ENCODE measurements at places on chromosomes 3 and 15.

DNA sequence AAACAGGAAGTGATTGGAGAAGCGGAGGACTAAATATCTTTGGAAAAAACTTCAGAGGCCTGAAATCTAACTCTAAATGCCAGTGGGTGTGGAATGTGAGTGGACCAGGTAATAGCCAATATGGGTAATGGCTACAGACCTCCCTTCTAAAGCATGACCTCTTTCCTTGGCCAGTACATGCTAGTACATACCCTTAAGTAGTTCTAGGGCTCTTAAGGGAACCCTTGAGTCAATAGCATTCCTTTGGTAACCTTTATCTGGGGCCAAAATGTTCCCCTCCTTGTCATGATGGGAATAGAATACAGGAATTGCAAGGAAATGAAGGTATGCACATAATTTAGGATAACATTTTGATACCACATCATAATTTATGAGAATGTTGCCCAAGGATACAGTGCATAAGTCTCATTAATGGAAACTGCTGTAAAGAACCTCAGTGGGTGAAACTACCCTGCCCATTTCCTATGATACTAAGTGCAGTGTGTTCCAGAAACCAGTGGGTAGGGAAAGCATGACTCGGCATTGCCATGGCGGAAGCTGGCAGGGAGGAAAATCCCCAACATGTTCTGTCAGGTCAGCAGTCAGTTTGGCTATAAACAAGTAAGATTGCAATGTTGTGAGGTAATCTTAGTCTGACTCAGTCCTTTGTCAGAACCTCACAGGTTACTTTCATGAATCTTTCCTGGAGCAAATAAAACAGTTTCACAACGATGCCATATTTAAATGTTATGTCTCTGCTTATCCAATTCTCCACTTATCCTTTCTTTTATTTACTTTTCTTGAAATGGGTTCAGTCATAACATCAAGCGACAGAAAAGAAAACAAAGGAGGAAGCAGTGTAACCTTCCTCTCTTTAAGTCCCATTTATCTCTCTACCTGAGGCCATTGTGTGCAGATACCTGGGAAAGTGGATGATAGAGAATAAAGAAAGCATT, 23.5 kb upstream of the RAP2B start:
- no peak for DNase-seq

DNA sequence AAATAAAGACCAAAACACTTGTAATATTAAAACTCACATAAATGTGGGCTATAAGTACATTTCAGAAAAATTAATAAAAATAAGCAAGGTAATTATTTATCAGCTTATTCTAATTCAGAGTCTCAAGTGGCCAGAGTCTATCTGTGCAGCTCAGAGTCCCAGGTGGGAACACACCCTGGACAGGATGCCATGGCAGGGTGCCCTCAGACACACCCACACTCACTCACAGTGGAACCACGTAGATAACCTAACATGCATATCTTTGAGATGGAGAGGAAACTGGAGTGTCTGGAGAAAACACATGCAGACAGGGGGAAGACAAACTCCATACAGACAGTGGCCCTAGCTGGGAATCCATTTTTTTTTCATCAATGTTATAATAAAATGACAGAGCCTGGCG, 37.2 kb downstream of the FSIP1 start:
- DNase-seq: no peak

GRCh38 chr15:58329781-58330671, 101.8 kb upstream of the LIPC start:
- DNase-seq: peak; percentile 64

GRCh38 chr15:40398413-40398873, 7.2 kb upstream of the IVD start:
- peak; percentile 74 for DNase-seq

- no peak for DNase-seq
These were observed 61.5 kb downstream of the IQSEC1 start for GRCh38 chr3:13011573-13012220.

- DNase-seq: no peak
These were observed 11.8 kb downstream of the ZNF609 start for GRCh38 chr15:64472161-64472560.

- DNase-seq: no peak
These were observed 11.7 kb upstream of the FSTL1 start for GRCh38 chr3:120462409-120462959.

DNA sequence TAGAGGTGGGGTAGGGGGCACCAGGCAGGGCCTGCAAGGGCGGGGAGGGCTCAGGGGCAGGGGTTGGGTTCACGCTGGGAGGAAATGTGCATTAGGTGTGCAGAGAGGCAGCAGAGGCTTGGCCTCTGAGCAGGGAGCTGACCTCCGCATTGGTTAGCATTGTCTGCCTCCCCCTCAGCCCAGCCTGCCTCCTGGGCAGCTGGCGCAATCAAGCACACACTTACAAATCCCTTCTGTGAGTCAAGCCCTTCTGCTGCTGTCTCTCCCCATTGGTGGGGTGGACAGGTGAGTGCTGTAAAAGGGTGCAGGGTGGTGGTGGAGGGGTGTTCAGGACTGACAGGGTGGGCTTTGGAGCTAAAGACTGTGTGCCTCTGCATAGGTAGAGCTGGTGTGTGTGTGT, 9.3 kb downstream of the LOXL1 start:
- DNase-seq: no peak

- DNase-seq: peak; percentile 51
These were observed 4.2 kb upstream of the PLEKHO2 start for GRCh38 chr15:64837502-64837901.

DNA sequence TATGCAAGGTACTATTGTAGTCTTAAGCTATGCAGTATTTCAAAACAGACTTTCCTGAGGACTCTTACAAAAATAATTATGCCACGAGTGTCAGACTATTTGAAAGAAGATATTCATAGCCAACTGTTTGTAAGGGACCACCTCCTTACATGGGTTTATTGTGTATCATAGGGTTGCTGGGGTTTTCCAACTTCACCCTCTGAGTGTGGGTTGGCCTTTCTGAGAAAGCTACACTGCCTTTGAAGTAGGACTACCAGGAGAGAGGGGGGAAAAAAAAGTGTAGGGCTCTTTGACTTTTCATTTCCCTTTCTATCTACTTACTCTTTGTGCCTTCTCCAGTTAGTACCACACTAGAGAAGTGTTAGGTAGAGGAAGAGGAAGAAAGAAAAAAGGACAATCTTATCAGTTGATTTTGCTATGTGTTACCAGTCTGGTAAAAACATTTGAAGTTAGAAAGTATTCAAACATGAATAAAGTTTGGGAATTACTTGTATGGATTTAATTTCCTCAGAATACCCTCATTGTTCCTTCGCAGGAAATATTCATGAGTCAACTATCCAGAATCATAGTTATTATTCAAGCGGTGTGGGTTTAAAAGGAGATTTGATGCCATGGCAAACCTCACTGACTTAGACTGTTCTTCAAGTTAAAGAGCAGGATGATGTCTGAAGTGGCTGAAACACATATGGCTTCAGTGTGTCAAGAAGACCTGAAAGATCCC, 329.3 kb upstream of the THBS1 start:
- no peak for DNase-seq

DNA sequence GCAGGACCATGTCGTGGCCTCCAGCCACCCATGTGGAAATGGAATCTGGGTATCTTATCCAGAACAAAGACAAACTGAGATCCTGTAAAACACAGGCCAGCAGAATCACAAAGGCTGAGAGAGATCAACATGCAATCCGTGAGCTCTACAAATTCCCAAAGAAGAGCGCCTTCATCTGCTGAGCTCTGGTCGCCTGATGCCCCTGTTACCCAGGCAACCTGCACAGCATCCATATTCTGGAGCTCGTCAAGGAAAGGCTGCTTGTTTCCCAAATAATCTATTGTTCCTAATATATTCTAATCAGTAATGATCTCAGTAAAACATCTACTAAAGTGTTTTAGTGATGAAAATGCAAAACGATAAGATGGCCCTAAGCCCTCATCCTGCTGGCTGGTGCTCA, 133.6 kb downstream of the OCA2 start:
- no peak for DNase-seq

- DNase-seq: no peak
These were observed 76.0 kb downstream of the WWTR1 start for GRCh38 chr3:149581681-149582370.

DNA sequence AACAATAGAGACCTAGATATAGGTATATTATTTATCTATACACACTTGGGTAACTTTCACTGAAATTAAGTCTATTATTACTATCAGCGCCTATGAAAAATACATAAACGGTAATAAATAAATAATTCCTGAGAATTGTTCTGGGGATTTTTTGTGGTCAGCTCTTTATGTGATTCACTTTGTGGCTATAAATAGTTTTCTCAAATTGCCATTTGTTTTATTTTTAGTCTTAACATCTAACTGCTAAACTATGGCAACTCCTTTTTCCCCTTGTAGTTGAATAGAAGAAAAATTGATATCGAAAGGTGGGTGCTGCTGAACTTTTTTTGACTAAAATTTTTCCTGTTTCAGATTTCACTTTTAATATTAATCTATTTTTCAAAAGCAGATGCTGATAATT, 189.0 kb downstream of the VGLL3 start:
- DNase-seq: no peak

- no peak for DNase-seq
These were observed 30.9 kb downstream of the PML start for GRCh38 chr15:74025436-74025835.

DNA sequence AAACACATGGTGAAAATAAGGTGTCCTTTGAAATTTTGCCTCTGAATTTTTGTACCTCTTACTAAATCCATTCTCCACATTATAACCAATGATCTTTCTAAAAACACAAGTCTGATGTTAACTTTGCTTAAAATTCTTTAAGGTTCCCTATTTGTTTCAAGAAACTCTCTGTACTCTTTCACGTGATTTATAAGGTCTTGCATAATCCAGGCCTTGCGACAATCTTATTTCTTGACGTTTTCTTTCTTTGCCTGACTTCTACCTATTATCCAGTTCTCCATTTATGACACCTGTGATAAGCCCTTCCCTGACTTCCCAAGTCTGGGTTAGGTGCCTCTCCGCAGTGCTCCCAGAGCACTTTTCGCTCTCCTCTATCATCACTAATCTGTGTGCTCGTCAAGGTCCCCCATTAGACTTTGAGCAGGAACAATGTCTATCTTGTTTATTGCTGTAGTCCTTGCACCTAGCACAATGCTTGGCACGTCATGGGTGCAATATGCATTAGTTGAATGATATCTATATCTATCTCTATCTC, 24.3 kb upstream of the KPNA1 start:
- no peak for DNase-seq

- no peak for DNase-seq
These were observed at the start of gene MINAR1 for GRCh38 chr15:79431636-79432344. Gene MINAR1, plus strand, starts transcription at chr15:79432336. Its CDS starts 23,812 bp downstream, at chr15:79456148.

DNA sequence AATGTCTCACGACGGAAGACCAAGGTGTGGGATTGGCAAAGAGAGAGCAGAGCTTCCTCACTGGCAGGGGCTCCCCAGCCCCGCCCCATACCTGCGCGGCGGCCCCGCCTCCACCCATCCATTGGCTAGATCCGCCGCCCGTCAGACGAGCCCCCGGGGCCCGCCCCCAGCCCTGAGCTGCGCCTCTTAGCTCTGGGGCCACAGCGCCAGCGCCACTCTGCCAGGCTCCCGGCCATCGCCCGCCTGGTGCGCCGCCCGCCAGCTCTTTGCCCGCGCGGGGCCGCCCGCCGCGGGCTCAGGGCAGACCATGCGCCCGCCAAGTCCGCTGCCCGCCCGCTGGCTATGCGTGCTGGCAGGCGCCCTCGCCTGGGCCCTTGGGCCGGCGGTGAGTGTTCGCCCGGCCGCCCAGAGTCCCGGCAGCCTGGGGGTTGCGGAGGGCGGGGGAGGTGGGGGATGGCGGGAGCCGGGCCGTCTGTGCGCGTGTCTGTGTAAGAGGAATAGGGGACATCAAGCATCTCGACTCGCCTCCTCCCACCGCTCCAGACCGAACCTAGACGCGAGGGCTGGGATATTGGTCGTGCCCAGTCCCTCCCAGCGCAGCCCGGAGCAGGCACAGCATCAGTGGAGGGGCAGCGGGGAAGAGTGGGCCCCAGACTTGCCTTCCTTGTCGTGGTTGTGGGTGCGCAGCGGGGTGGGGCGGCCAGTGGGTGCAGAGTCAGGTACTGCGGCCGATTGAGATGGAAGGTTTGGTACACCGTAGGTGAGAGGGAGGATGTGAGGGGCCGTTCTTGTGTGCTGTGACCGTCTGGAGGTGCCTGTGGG, at the start of gene VIPR1:
Gene VIPR1 (plus strand): TSS at position 215 of the 822 bp plus-strand sequence. CDS start 93 bp downstream, at position 308.
- peak; percentile 92 for DNase-seq

DNA sequence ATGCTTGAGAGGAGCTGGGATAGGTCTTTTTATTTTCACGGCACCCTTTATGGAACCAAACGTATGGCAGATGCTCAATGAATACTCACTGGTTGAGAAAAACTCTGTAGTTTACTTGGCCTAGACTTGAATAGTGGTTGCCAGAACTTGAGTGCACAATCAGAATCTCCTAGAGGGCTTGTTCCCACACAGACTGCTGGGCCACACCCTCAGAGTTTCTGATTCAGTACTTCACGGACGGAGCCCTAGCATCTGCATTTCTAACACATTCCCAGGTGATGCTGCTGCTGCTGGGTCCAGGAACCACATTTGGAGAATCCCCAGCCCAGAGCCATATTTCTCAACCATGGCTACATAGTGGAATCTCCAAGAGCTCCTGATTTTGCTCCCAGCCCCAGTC, 24.6 kb downstream of the CA12 start:
- no peak for DNase-seq

DNA sequence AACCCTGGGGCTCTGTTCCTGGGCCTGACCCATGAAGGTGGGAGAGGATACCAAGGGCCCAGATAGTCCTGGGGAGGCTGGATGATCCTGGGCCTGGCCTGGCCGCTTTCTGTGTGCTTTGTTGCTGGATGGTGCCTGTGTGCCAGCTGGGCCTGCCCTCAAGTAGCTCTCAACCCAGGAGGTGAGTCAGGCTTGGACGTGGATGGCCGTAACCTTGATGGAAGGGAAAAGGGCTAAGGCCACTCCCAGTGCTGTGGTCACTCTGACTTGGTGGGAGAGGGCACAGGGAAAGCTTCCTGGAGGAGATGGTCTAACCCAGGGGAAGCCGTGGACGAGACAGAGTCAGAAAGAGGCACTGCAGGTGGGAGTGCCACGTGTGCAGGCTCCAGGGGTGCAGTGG, 9.4 kb downstream of the TMEM43 start:
- DNase-seq: no peak

GRCh38 chr3:141123677-141124410, 72.7 kb downstream of the SPSB4 start:
- DNase-seq: no peak

DNA sequence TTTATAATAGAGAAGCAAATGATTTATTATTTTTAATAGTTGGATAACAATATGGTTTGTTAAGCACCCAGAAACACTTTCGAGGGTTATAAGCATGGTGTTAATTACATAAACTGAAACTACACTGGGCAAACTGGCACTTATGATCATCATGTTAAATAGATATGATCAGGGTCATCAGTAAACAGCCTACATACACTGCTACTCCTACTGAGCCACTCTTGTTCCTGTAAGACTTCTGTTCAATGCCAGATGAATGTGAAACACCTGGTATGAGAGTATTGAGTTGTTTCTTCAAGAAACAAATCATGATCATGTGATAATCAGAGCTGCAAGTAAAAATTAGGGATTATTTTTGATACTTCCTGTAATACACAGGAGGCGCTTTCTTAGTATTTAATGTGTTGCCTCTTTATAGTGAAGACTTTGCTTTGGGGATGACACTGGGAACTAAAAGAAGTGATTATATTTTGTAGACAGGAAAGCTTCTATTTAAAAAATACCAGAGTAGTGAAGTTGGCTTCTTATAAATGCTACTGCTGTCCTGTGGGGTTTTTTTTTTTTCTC, 32.3 kb upstream of the UTS2B start:
- DNase-seq: no peak

GRCh38 chr3:46467562-46467961, 2.9 kb upstream of the LTF start:
- DNase-seq: no peak
